ENCODE measurements at places on chromosomes 3 and 15.

- H3K36me3 ChIP-seq = no peaks in the 10 kb centered on the region
- no peaks in the 10 kb centered on the region for H3K27me3 ChIP-seq
- H3K27ac ChIP-seq = no peak overlapping the region
- H3K4me1 ChIP-seq = no peaks in the 10 kb centered on the region
Measured at GRCh38 chr3:153150991-153151390, 11.0 kb upstream of the RAP2B start.

GRCh38 chr3:71989165-71989564 is 204.2 kb upstream of the PROK2 start:
- H3K4me3 ChIP-seq = no peak overlapping the region
- H3K27me3 ChIP-seq = no peaks in the 10 kb centered on the region
- no peaks in the 10 kb centered on the region for H3K4me1 ChIP-seq
- no peak overlapping the region for H3K27ac ChIP-seq
- no peaks in the 10 kb centered on the region for H3K36me3 ChIP-seq

DNA sequence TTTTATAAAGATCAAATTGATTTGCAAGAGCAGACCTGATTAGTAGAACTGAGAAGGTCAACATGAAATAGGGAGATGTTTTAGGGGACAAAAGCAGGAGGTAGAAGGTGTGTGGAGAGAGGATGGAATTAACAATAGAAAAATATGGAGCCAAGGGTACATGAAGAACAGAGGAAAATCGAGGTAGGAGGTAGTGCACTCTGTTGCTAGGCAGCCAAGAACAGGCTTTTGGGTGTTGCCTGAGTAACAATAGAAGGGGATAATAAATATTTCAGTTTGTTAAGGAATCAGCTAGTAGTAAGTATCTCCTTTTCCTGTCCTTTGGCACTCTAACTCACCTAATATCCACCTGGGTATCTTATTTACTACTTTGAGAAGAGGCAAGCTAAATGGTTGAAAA is 9.2 kb downstream of the SPESP1 start:
- H3K27ac ChIP-seq = no peak overlapping the region
- H3K4me3 ChIP-seq = no peak overlapping the region
- H3K36me3 ChIP-seq = no peaks in the 10 kb centered on the region
- DNase-seq = no peak
- H3K4me1 ChIP-seq = no peaks in the 10 kb centered on the region

- H3K4me1 ChIP-seq = peaks cover 58% of the 10 kb centered on the region
- H3K4me3 ChIP-seq = no peak overlapping the region
- DNase-seq = no peak
- peaks cover 8% of the 10 kb centered on the region for H3K36me3 ChIP-seq
- peak overlapping the region; percentile 79 for H3K27ac ChIP-seq
Measured at GRCh38 chr15:41919954-41920538, 26.2 kb upstream of the SPTBN5 start.

DNA sequence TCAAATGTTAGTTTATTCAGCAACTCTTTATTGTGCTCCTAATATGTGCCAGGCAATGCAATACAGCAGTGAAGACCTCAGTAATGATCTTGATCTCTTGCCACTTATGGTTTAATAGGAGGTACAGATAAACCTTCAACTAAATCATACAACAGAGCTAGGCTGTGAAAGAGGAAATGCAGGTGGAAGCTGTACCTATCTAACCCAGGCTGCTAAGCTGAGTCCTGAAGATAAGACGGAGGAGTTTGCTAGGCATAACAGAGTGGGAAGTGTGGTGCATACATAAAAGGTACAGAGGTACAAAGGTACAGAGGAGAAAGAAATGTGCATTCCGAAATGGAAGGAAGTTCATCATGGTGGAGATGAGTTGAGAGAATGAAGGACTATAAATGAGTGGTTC is 35.0 kb downstream of the KBTBD8 start:
- H3K4me1 ChIP-seq = no peaks in the 10 kb centered on the region
- DNase-seq = no peak
- no peaks in the 10 kb centered on the region for H3K27me3 ChIP-seq
- H3K27ac ChIP-seq = no peak overlapping the region

- peaks cover 10% of the 10 kb centered on the region for H3K4me1 ChIP-seq
- H3K27ac ChIP-seq = peak within 1 kb of the TSS; percentile 81
- no peaks in the 10 kb centered on the region for H3K27me3 ChIP-seq
- H3K36me3 ChIP-seq = no peaks in the 10 kb centered on the region
- H3K4me3 ChIP-seq = peak within 1 kb of the TSS; percentile 85
Measured at GRCh38 chr3:124033360-124034015, 41.6 kb upstream of the ROPN1 start.

- H3K4me1 ChIP-seq = no peaks in the 10 kb centered on the region
- no peaks in the 10 kb centered on the region for H3K27me3 ChIP-seq
- H3K27ac ChIP-seq = no peak overlapping the region
- no peaks in the 10 kb centered on the region for H3K36me3 ChIP-seq
Measured at GRCh38 chr3:62888180-62888579, 13.0 kb upstream of the CADPS start.

GRCh38 chr3:190252080-190252479 is 70.2 kb downstream of the CLDN1 start:
- no peak overlapping the region for H3K4me3 ChIP-seq
- no peaks in the 10 kb centered on the region for H3K36me3 ChIP-seq
- H3K27me3 ChIP-seq = no peaks in the 10 kb centered on the region
- no peak overlapping the region for H3K27ac ChIP-seq

- DNase-seq = no peak
- no peak overlapping the region for H3K27ac ChIP-seq
- no peaks in the 10 kb centered on the region for H3K27me3 ChIP-seq
- no peaks in the 10 kb centered on the region for H3K36me3 ChIP-seq
- no peak overlapping the region for H3K4me3 ChIP-seq
- no peaks in the 10 kb centered on the region for H3K4me1 ChIP-seq
Measured at GRCh38 chr15:61421470-61421869, 192.4 kb upstream of the RORA start.

DNA sequence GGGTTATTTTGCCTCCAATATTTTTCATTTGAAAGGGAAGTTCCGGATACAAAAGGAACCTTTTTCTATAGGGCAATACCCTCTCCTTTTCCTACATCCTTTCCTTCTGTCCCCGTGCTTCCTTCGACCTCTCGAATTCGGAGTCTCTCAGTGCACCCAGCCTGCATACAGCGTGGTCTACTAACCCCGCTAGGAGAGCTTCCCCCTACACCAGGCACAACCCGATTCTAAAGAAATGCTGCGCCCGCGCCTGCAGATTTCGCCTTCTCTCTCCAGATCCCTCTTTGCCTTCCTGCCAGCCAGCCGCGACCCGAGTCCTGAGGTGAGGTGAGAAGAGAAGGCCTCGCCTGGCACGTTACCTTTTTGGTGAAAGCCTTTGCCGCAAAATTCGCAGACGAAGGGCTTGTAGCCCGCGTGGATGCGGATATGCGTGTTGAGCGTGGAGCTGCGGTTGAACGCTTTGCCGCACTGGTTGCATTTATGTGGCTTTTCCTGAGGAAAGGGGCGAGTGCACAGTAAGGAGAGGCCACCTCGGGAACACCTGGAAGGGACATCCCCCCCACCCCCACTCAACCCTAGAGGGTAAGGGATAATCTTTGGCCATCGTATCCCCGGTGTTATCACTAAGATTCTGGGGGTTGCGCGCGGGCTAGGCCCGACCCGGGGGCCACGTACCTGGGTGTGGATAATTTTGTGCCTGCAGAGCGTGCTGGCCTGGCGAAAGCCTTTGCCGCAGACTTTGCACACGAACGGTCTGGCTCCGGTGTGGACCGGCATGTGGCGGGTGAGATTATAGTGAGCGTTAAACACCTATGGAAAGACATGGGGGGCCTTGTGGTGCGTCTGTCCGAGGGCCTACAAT is 2.3 kb downstream of the FEZF2 start:
- H3K4me1 ChIP-seq = peaks cover 8% of the 10 kb centered on the region
- H3K4me3 ChIP-seq = no peak overlapping the region
- no peaks in the 10 kb centered on the region for H3K36me3 ChIP-seq
- H3K27ac ChIP-seq = no peak overlapping the region
- H3K27me3 ChIP-seq = peaks cover 21% of the 10 kb centered on the region

DNA sequence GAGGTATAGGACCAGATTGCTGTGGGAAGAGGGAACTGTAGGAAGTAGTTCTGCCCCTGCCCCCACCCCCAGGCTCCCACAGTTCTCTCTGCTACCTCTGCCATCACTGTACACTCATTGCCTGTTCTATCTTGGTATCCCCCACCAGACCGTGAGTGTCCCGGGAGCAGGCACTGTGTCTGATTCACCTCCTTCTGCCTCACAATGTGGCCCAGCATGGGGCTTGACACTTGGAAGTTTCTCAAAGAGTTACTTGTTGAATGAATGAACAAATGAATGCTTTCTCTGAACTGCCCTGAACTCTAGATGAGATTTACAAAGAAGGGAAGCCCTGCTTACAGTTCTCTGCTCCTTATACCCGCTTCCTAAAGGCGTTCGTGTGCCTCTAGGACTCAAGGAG is 27.1 kb upstream of the PIK3CB start:
- no peak for DNase-seq
- no peaks in the 10 kb centered on the region for H3K36me3 ChIP-seq
- H3K27ac ChIP-seq = no peak overlapping the region
- H3K4me3 ChIP-seq = no peak overlapping the region

DNA sequence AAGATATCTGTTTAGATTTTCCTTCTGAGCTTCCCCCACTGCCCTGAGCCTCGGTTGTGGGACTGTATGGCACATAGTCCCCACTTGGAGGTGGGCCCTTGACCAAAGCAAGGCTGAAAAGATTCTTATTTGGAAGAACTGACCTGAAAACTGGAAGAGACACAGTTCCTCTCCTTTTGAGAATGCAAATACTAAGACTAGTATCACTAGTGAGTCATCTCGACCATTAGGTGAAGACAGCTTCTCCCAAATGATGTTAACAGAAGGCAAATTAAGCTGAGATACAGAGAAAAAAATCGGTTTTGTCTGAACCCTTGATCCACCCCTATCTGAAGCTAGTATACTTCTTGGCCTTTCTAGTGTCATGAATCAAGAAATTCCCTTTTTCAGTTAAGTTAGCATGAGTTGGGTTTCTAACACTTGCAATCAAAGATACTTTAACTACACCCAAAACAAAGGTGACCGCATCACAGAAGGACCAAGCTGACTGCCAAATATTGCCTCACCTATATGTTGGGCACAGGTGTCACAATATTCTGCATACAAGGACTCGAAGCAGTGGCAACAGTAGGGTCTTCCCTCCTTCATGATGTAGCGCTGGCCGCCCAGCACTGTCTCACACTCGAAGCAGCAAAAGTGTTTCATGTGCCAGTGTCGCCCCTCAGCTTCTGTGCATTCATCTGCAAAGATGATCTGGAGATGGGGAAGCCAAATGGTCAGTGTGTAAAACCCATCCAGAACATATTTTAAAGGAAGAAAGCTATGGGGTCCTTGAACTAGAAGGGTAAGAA is 72.4 kb downstream of the PRICKLE2 start:
- H3K4me3 ChIP-seq = no peak overlapping the region
- peaks cover 17% of the 10 kb centered on the region for H3K4me1 ChIP-seq
- H3K27ac ChIP-seq = no peak overlapping the region
- no peaks in the 10 kb centered on the region for H3K27me3 ChIP-seq

DNA sequence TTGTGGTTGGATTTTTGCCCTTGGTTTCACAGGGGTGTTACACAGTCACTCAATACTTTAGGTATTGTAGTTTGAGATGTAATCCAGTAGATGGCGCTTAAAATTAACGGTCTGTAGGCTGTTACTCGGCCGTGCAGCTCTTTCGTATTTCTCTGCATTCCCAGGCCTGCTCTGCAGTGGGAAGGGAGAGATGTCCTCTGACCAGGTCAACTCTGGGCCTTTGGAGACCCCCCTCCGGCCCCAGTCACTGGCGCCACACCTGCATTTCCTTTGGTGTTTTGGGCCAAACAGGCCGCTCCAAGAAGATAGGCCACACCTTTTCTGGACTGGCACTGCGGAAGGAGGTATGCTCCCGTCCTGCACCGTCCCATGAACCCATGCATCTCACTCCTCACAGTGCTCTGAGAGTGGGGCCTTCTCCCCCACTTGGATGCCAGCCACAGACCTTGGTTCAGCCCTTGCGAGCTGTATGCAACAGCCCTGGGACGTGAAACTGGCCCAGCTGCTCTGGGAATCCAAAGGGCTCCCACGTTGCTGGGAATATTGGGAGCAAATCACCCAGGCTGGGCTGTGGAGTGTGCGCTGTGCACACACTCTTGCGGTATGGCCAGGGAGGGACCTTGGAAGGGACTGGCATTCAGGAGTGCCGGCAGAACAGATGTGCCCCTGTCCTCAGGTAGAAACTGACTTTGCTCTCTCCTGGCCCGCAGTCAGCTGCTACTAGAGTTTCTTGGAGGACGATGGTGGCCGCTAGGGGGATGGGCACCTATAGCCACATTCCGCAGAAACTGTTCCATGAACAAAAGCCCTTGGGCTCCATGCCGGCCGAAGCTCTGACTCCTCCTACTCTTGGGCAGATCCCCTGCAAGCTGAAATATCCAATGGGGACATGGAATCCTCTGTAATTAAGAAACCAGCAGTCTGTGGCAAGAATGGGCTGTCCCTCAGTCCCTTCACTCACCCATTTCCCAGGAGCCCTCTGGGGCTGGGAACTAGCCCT is 410.5 kb upstream of the CADM2 start:
- peak overlapping the region; percentile 1 for H3K4me3 ChIP-seq
- no peaks in the 10 kb centered on the region for H3K27me3 ChIP-seq
- no peaks in the 10 kb centered on the region for H3K36me3 ChIP-seq
- no peaks in the 10 kb centered on the region for H3K4me1 ChIP-seq

GRCh38 chr3:58191361-58191991 is 19.3 kb downstream of the DNASE1L3 start:
- no peaks in the 10 kb centered on the region for H3K27me3 ChIP-seq
- no peak overlapping the region for H3K27ac ChIP-seq
- DNase-seq = no peak
- no peaks in the 10 kb centered on the region for H3K36me3 ChIP-seq
- H3K4me1 ChIP-seq = no peaks in the 10 kb centered on the region
- no peak overlapping the region for H3K4me3 ChIP-seq

GRCh38 chr15:63449731-63450130 is 54.7 kb upstream of the USP3 start:
- H3K27me3 ChIP-seq = no peaks in the 10 kb centered on the region
- no peaks in the 10 kb centered on the region for H3K4me1 ChIP-seq
- no peak overlapping the region for H3K4me3 ChIP-seq
- H3K27ac ChIP-seq = no peak overlapping the region
- DNase-seq = no peak
